ENCODE measurements at places on chromosomes 7 and 10. TPM values are rescaled to one million over a fixed set of nuclear protein-coding genes. Genes with fewer than 3 reads are reported as not detected.

The CHN2 gene
- total RNA-seq: 9.6 TPM

The DMTF1 gene
- total RNA-seq: 55.4 TPM

The GATA3 gene
- total RNA-seq: 170 TPM

DNA sequence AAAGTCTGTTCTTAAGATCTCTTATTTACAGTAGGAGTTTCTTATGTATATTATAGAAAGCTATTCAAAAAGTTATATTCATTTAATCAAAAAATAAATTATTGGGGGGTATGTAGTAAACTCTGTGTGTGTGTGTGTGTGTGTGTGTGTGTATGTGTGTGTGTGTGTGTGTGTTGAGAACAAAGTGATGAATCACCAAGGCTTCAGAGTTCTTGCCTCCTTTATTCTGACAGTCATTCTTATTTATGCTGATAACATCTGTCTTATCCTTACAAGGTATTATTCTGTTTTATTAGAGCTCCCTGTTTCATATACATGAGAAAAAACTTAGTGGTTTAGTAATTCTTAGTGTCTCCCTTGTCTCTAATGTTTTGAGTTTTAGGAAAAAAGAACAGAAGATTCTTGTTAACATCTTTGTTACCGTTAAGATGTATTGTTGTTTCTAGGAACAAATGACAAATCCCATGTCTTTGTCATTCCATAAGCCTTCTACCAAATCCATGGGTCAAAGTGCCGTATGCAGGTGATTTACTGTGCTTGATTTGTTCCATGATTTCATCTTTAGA lies 424.0 kb downstream of the EXOC4 start:
- no peaks in the 10 kb centered on the region for H3K4me1 ChIP-seq
- no peak overlapping the region for H3K27ac ChIP-seq
- no peak for DNase-seq

- no peak for DNase-seq
- H3K4me3 ChIP-seq: no peak overlapping the region
- no peaks in the 10 kb centered on the region for H3K36me3 ChIP-seq
- no peaks in the 10 kb centered on the region for H3K27me3 ChIP-seq
- H3K4me1 ChIP-seq: no peaks in the 10 kb centered on the region
These were observed 205.5 kb upstream of the AOAH start for GRCh38 chr7:36929791-36930190.

All from suprapubic skin (tissue), 4 donors.